ENCODE measurements at places on chromosomes 6 and 20.
A peak's percentile ranks its signal among the peaks of the same experiment; 100 is the strongest.

GRCh38 chr6:110606151-110606550 lies 129.7 kb upstream of the SLC22A16 start:
- DNase-seq: no peak

GRCh38 chr6:85404564-85405174 lies 45.2 kb upstream of the NT5E start:
- DNase-seq: peak; percentile 99

GRCh38 chr6:66496659-66497058 lies 789.6 kb upstream of the EYS start:
- peak; percentile 4 for DNase-seq

DNA sequence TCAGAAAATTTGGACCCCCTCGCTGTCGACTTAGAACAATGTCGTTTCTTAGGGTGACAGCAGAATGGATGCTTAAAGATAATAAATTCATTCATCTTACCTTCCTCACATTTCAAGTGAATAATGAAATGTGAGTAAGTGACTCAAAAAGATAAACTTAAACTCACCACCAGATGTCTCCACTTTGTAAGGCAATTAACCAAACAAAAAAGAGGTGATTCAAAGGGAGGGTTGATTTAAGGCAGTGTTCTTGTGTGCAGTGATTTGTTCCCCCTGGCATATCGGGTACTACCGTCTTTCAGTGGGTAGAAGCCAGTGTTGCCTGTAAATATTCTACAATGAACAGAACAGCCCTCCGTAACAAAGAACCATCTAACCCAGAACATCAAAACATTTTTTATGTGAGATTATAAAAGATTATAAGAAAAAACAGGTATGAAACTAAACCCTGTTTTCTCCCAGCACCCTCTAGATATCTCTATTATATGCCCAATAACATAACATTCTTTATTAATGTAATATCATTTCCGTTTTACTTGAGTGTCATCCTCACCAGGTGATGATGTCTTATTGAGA lies 589.7 kb downstream of the CBLN4 start:
- peak; percentile 7 for DNase-seq

GRCh38 chr20:48065833-48066232 lies 280.6 kb upstream of the SULF2 start:
- DNase-seq: no peak

DNA sequence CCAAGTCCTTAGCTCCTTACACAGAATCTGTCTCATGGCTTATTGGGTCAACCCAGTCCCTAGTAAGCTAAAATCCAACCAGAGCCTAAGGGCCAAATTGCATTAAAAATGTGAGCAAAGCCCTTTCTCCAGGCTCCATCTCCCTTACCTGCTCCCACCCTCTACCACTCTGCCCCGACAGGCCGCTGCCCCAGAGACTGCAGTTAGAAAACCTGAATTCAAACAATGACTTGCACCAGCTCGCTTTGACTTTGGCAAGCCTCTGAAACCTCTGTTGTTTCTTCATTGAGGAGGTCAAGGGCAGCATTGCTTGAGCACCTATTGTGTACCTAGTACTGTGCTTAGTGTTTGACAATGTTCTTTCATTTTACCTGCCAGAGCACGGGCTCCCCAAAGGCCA lies 188.1 kb upstream of the PMEPA1 start:
- no peak for DNase-seq

DNA sequence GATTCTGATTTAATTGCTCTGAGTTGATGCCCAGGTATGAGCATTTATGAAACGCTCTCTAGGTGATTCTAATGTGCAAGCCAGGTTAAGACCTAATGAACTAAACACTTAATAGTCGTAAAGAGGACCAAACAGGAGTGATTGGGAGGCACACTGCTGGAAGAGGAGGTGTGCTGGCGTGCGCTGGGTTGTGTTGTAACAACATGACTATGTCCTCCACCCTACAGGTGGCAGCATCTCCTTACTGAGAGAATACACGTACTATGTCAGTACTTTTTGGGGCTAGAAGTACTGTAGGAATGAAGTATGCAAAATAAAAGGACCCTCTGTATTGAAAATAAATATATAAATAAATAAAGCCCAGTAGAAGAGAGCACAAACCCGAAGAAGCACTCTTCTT lies 11.9 kb downstream of the C6orf89 start:
- peak; percentile 51 for DNase-seq

DNA sequence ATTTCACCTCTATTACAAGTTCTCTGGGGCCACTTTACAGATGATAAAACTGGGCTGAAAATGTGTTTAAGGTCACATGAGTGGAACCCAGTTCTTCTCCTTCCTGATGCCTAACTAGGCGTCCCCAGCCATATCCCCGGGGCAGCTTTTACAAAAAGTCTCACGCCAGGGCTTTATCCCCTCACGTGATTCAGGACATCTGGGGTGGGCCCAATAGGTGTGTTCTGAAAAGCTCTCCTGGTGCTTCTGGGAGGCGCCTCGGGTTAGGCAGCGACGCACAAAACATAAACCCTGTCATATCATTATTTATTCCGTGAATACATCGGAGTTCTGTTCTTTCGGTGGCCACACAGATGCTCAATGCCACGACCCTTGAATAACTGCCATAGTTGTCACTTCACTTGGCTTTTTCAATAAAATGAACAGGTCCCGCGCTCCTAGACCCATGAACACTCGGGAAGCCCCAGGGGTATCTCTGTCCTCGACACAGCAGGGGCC lies 32.1 kb downstream of the SF3B5 start:
- DNase-seq: no peak

Measured in ELR (cell line).